Stimulated activated CD4-positive, alpha-beta T cell treated with anti-CD3 and anti-CD28 coated beads, Interleukin-4, amount 100 ng/mL, for 1 hour (primary cell): ENCODE measurements at places on chromosomes 16 and 17.

- DNase-seq = peak; percentile 33
These were observed at the start of gene FN3K for GRCh38 chr17:82734987-82735866. Gene FN3K, plus strand, starts transcription at chr17:82735615. Its CDS starts 22 bp downstream, at chr17:82735637.

GRCh38 chr16:85556456-85557082, 56.6 kb upstream of the GSE1 start:
- DNase-seq = peak; percentile 66

- no peak for DNase-seq
These were observed 98.7 kb upstream of the ZNF750 start for GRCh38 chr17:82938486-82938872.

DNA sequence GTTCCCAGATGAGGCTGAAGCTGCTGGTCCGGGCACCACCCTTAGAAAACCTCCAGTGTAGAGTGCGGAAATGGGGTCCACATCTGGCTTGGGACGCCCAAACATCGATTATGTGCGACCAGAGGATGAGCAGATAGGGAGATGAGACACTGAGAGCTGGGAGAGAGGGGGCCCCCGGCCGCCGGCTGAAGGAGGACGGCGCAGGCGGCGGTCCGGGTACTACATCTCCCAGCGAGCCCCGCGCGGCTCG, 182 bp upstream of the SPECC1 start:
- DNase-seq = no peak

DNA sequence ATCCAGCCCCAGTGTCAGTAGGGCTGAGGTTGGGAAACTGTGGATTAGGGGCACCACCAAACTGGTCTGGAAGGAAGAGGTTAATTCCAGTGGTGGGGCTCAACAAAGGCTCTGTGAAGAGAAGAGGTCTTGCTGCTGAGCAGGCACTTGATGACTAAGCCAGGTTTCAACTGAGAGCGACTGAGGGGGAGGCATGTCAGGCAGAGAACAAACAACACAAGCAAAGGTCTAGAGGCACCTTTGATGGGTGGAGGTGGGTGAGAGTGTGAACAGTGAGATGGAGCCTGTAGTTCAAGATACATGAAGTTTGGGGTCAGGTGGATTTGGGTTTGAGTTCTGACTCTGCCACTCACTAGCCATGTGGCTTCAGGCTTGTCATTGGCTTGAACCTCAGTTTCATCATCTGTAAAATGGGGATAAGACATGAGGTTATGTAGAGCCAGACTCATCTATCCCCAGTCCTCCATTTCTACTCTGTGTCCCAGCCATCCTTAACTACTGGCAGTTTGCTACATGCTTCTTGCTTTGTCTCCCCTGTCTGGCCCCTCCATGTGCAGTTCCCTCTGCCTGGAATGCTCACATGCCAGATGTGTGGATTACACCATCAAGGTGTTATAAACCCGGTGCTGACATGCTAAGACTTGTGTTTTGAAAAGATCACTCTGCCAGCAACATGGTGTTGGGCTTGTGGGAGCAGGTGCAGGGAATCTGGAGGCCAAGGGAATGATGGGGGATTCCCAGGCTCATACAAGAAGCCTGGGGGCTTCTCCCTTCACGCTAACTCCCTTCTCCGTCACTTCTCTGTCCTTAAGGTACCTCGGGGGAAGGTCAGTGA, 3.0 kb upstream of the RMI2 start:
- DNase-seq = peak; percentile 21

DNA sequence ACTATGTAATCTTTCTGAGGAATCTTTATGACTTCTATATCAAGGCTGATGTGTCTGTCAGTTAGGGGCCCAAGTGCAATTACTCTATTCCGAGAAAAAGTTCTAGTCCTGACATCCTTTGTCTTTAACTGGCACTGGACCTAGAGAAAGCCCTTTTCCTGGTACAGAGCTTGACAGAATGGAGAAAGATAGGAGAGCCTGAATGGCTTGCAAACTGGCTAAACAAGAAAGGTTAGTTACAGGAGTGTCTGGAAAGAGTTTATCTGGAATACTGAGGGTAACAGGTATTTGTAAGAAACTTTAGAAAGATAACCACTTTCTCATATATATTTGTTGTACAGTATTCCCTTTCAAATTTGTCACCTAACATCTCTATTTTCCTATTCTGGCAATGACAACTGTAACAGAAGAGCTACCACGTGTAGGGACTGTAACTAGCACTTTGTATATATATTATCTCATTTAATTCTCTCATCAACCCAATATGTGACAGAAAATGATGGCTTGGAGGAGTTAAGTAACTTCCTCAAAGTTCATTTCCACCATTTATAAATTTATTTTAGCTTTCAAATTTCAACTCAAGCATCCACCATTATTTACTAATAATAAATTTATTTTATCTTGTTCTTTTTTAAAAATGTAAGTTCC, 97.4 kb upstream of the C17orf78 start:
- no peak for DNase-seq

- no peak for DNase-seq
These were observed 214.9 kb upstream of the MPHOSPH6 start for GRCh38 chr16:82384949-82385348.

DNA sequence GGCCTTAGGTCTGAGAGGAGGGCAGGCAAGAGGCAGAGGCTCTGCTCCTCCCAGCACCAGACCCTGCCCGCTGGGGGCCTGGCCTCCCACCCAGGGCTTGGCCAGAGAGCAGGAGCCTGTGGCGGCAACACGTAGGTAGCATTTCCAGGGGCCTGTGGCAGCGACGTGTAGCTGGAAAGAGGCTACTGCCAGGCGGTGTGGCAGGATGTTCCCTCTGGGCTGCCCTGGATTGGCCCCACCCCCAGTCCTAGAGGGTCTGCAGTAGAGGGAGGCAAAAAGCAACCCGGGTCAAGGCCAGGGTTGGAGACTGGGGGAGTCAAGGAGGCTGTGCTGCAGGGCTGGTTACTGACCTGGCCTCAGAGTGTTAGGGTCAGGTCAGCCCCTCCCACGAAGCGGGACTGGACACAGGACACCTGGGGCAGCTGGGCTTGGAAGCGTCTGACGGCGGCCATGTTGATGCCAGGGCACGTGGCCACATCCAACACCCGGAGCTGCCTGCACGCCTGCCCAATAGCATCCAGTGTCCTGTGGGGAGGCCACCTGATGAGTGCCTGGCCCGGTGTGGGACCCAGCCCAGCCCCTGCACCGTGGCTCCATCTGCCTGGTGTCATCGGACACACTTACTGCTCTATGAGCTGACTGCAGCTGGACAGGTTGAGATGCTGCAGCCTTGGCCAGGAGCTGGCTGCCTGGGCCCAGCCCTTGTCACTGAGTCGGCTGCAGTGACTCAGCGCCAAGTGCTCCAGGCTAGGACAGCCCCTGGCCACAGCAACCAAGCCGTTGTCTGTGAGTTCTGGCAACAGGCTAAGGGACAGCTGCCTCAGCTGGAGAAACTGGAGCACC, 8.5 kb downstream of the ELMO3 start:
- no peak for DNase-seq

DNA sequence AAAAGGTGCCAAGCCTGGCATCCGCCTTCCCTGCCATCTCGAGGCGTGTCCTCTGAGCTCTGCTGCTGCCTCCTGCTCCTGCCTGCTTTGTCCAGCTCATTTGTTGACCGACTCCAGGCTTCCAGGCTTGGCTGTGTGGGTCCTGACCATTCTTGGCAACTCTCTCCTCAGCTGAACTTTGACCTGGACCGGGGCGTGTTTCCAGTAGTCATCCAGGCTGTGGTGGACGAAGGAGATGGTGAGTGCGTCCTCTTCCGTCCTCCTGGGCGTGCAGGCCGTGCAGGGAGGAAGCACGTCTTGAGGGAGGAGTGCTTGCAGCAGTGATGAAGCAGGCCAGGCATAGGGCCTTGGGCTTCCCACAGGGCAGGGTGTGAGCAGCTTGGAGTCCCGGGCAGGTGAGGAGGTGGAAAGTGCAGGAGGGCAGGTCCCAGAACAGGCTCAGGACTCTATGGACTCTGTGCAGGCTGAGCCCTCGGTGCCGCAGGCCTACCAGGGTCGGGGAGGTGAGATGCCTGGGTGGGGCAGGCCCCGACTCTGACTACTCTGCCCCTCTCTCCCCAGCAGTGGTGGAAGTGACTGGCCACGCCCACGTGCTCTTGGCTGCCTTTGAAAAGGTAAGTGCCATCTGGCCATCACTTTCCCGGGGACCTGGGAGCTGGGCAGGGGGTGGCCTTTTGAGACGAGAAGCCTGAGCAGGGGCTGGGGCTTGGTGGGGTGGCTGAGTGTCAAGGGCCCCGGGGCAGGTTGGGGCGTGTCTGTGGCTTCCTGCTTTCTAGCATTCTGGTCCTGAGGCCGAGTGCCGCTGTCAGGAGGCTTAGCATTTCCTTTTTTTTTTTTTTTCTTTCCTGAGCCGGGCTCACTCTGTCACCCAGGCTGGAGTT, 28.6 kb upstream of the NUDT16L1 start:
- peak; percentile 51 for DNase-seq

GRCh38 chr16:50103764-50104163, 38.0 kb downstream of the HEATR3 start:
- no peak for DNase-seq

DNA sequence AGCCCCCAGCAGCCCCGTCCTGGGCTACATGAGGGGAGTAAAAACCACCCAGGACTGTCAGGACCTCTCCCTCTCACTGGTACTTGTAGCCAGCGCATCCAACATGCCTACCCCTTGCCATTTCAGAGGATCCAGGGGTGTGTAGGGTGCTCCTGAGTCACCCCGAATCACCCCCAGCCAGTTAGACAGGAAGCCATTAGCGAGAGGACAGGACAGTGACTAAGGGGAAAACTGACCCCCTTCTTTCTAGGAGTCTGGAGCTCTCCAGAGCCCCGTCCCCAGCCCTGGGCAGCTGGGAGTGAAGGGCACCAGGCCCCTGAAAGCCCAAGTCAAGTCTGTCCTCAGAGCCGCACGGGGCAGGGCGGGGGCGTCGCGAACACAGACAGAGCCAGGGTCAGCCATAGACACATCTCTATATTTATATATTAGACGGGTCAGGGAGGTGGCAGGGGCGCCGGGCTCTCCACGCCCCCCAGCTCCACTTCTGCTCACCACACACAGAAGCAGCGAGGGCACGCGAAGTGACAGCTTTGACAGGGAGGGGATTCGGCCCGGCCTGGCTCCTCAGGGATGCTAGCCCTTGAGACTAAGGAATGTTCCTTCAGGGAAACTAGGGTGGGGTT, 485 bp upstream of the GDPD3 start:
- DNase-seq = no peak

DNA sequence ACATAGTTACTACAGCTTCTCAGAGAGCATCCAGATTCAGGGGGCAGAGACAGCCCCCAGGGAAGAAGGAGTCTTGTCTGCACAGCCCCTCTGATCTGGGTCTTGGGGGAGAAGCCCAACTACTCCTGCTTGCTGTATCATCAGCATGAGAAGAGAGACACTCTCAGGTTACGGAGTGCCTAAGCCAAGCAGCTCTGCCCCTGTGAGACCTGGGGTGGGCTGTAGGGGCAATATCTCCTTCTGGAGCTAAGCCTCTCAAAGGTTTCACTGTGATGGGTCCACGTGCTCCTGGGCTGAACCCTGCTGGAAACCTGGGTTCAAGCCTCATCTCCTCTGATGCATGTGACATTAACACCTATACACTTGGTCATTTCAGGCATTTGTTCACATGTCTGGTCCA, 123.2 kb downstream of the CPPED1 start:
- DNase-seq = no peak

- no peak for DNase-seq
These were observed 133.2 kb downstream of the CBLN1 start for GRCh38 chr16:49148410-49148809.

DNA sequence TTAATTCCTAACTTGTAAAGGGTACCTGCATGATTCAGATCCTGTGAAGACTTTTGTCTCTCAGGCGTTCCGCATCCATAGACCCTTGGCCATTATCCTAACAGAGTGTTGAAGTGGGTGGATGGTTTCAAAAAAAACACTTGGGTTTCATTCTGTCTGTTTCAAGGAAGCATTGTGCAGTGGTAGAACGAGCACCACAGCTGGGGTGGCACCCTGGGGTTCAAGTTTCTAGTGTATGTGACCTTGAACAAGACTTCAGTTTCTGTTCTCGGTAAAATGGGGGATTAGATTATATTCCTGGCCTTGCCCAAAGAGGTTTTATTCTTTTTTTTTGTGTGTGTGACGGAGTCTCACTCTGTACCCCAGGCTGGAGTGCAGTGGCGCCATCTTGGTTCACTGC, 74.3 kb downstream of the MSI2 start:
- no peak for DNase-seq

DNA sequence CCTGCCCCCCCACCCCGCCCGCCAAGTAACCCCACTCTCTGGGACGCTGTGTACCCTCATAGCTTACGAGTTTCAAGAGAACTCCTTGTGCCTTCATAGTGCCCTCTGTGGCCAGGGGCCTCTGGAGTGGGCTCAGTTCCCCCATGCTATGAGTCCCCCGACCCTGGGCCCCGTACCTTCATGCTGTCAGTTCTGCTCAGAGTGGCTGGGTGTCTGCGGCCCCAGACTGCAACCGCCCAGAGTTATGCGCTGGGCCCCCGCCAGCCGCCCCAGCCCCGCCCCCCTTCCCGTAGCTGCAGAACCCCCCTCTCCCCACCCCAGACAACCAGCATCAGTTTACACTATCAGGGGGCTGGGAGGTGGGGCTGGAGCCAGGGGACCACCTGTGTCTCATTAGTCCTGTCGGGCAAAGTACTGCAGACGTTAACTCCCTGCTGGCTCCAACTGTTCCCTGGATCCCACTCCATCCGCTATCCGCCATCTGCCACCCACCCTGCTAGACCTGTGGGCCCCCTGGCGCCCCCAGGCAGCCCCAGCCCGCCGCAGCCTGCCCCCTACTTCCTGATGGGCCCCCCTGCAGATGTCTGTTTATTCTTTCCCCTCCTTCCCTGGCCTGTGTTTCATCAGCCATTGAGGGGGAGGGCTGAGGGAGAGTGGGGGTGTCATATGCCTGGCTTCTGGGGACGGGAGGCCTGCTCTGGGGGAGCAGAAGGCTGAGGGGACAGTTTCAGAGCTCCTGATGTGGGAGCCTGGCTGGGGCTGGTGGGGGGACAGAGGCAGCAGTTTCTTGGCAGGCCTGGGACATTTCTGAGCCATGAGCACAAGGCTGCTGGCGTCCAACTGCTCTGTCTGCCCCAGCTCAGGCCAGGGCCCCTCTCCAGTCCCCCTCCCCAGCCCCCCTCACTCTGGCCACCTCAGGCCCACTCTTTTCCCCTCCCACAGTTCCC, at the start of gene MFAP4:
MFAP4 (minus strand) TSS at position 217 of the 947 bp plus-strand sequence; CDS start at position 182, 35 bp downstream.
- no peak for DNase-seq

- DNase-seq = no peak
These were observed 949.7 kb upstream of the EEF2KMT start for GRCh38 chr16:6047325-6047724.

DNA sequence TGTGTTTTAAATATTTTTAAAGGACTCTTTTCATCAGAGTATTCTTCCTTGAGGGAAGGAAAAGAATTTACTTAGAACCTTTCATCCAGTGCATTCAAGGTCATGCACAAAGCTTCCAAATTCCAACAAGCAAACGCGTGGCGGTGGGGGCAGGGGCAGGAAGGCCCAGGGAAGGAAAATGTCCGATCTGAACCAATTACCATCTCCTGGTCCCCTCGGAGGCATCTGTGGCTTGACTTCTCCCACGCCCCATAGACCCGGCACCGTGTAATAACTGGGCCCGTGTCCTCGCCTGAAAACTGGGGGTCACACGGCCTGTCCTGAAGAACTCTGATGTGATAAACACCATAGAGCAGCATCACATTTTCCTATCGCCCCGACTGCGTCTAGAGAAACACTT, 18.3 kb downstream of the MEAK7 start:
- DNase-seq = no peak
